Fibroblast of skin of right biceps (primary cell): ENCODE measurements at places on chromosomes 11 and 22.

DNA sequence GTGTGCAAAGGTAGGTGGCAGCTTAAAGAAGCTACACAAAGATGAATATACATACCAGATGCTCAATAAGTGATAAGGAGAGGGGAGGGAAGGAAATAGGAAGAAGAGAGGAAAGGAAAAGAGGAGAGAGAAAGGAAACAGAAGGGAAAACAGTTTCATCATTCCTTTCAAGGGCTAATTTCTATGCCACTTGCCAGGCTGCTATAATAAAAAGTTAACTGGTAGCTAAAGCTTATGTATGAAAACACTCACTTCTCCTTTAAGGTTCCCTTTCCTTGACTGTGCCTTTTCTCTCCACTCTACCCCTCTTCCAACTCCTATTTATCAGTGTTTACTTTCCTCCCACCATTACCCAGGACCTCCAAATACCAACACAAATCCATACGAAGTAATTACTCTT, 347.9 kb downstream of the DLG2 start:
- DNase-seq: no peak

- DNase-seq: peak; percentile 88
Observed at GRCh38 chr11:58573451-58574104, 2.1 kb downstream of the LPXN start.

DNA sequence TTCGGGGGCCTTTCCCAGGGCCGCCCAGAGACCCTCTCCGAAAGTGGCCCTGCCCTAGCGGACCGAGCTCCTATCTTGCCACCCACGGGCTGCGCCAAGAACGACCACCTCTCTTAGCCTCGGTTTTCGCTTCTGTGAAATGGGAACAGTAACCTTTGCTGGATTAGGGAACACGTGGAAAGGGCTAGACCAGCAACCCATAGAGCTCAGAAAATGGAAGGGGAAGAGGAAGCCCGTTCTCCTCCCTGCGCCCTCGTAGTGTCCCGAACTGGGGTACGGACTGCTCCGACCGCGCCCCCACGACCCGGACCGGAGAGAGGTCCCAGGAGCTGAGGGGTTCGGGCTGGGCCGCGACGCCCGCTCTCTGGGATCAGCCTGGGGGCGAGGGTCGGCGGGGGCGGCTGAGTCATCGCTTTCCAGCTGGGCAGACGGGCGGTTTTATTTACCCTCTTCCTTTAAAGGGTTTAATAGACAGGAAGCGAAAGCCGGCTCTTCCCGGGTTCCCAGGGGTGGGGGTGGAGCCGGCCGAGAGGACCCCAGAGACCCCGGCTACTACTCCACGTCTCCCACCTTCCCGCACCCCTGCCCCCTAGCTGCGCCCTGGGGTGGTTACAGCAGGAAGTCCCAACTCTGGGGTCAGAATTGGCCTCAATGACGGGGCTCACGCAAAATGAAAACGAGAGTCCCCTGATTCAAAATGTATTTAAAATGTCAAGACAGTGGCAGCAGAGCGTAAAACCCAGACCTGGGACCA, 907 bp upstream of the PHLDA2 start:
- DNase-seq: peak; percentile 51

- peak; percentile 60 for DNase-seq
Observed at GRCh38 chr11:70016666-70017367, 61.3 kb upstream of the ANO1 start.
